Stimulated activated naive CD8-positive, alpha-beta T cell treated with anti-CD3 and anti-CD28 coated beads, Interleukin-15, Interleukin-2, amounts not matched to agents 100 U/mL and 50 U/mL, for 24 hours (primary cell): ENCODE measurements at places on chromosomes 7 and 10.

DNA sequence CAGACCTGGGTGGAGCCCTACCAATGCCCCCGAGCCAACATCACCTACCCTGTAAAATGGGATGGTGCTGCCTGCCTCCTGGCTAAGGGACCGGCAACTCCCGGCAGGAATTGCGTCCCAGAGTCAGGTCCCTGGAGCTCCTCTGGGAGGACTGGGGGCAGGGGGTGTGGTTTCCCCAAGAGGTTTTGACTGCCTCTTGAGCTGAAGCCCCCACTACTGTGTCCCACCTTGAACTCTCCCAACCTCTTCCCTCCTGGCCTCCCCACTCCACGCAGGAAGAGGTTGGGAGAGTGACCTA lies 1.3 kb downstream of the SH2B2 start:
- DNase-seq: no peak

DNA sequence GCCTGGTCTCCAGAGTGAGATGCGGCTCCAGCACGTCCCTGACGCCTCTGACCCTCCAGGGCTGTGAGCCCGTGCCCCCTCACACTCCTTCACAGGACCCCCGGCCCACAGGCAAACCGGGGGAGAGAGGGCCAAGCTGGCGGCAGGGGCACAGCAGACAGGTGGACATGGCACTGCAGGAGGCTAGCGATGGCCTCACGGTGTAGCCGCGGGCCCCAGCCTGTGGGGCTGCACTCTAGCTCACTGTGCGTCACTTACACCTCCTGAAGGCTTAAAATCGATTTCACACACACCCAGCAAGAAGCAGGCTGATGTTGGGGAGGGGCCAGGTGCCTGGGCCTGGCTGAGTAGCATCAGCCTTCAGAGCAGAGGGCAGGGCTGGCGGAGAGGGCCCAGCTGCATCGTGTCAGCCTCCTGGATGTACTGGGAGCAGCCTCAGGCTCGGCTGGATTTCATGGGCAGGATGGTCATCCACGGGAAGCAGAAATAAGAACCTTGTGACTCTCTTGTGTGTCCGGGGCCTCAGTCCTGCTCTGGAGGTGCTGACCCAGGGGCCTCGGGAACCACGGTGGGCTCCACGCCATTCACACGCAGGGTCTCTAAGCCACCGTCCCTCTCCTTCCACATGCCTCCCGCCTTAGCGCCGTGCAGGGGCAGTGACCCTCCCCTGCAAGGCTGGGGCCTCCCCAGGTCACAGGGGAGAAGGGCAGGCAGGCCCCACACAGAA lies 19.4 kb upstream of the KNDC1 start:
- DNase-seq: no peak

GRCh38 chr10:31709028-31709427 lies 219.6 kb downstream of the ARHGAP12 start:
- DNase-seq: no peak

GRCh38 chr7:74343281-74344131 lies 54.3 kb downstream of the CLIP2 start:
- no peak for DNase-seq

- DNase-seq: no peak
These were observed 623 bp downstream of the HOXA4 start for GRCh38 chr7:27129729-27130539.

GRCh38 chr10:341081-341740 lies 206.0 kb downstream of the ZMYND11 start:
- DNase-seq: no peak

- no peak for DNase-seq
These were observed 55.4 kb downstream of the LANCL2 start for GRCh38 chr7:55420530-55420929.

DNA sequence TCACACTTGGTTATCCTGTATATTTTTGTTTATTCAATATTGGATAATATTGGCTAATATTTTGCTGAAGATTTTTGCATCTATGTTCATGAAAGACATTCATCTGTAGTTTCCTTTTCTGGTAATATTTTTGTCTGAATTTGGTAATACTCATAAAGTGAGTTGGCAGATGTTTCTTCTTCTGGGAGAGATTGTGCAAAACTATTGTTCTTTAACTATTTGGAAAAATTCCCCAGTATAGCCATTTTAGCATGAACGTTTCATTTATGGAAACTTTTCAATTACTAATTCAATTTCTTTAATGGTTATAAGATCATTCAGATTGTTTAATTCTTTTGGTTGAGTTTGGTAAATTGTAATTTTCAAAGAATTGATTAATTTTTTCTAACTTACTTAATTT lies 560.8 kb upstream of the FZD8 start:
- no peak for DNase-seq

GRCh38 chr10:20767028-20767427 lies 130.1 kb downstream of the NEBL start:
- DNase-seq: no peak

- DNase-seq: no peak
These were observed 168.7 kb downstream of the LRRC4 start for GRCh38 chr7:127862525-127862924.

DNA sequence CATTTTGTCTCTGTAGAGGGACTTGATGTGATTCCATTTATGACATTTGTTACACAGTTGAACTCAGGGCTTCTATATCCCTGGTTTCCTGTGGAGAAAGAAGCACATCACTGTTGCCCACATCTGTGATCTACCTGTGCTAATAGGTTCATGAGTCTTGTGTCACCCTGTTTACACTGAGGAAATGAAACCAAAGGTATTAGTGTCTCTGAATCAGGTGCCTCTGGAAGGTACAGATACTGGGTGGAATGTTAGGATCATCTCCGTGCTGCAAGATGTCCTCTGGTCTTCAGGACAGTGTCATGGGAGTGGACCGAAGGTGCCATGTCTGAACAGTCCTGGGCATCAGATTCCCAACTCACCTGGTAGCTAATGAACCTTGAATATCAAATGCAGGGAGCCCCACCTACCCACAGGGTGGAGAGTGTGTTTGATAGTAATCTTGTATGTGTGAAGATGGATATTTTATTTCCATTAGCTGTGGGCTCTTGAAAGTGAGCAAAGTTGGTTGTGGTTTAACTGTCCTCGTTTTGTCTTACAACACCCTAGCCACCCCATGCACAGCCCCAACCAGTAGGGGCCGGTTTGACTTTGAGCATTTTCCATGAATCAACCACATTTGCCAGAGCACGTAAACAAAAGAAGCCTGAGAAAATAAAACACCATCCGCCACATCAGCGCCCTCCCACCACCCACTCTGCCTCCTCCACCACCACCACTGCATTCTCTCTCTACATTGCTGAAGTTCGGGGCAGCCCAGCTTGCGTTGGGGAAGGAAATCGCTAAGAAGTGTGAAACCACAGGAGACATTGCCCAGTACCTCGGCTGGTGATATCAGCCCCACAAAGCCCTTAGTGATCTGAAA lies 40.7 kb downstream of the TARP start:
- DNase-seq: peak; percentile 77

DNA sequence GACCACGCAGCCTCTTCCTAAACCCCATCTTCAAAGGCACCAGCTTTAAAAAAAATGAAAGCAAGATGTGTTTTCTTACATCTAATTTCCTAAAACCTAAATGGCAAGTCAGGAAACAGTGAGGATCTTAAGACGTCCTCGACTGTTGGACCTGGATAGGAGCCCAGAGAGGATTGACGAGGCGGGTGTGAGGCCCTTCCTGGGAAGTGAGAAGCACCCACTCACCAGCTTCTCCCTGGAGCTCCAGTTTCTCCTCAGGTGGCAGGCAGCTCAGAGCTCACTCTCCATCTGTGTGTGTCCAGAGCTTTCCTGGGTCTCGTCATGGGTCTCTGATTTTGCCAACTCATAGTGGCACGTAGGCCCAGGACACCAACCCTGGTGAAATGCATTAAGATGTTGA lies 614.0 kb upstream of the AUTS2 start:
- no peak for DNase-seq

GRCh38 chr10:29956335-29956924 lies 103.0 kb downstream of the JCAD start:
- no peak for DNase-seq

DNA sequence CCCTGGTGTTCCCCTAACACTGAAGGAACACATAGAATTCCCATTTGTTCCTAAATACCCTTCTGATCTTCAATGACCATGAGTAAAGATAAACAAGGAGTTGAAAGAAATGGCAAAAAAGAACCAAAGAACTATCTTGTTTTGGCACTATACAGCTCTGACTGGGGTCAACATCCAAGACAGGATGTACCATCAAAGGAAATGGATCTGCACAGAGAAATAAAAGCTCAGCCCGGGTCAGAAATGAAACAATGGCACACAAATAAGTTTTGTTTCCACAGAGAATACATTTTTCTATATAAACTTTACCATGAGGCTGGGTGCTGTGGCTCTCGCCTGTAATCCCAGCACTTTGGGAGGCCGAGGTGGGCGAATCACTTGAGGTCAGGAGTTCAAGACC lies 18.0 kb upstream of the USP54 start:
- no peak for DNase-seq

- no peak for DNase-seq
These were observed 205.2 kb upstream of the SVIL start for GRCh38 chr10:29839826-29840515.

- peak; percentile 20 for DNase-seq
These were observed 153.1 kb downstream of the ZNF365 start for GRCh38 chr10:62527019-62527827.

- no peak for DNase-seq
These were observed 243.1 kb downstream of the ZMYND11 start for GRCh38 chr10:378230-378929.

- no peak for DNase-seq
These were observed 136.5 kb downstream of the PKD1L1 start for GRCh38 chr7:47811632-47812380.

DNA sequence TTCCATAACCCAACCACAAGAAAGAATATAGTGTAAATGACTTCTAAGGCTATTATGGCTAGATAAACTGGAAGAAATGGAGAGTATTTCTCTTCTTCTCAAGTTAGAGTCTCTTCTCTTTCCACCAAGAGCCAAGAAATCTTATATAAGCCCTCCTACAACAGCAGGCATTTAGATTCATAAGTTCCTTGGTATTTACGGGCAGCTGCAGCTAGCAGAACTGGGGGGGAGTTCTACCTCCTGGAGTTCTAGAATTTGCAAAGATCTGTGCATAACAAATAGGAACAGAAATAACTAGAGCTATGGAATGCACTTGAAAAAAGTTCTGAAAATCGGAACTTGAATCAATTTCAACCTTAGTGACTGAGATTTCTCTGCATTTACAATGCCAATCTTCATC lies 715.2 kb upstream of the GRM3 start:
- DNase-seq: no peak

GRCh38 chr7:51135576-51135975 lies 181.0 kb downstream of the COBL start:
- DNase-seq: no peak
